ENCODE measurements at places on chromosomes 1 and 21. TPM values are rescaled to one million over a fixed set of nuclear protein-coding genes. Genes with fewer than 3 reads are reported as not detected.

GRCh38 chr1:99704356-99704816 lies 58.5 kb downstream of the PALMD start:
- H3K4me3 ChIP-seq: no peak overlapping the region
- H3K4me1 ChIP-seq: no peaks in the 10 kb centered on the region
- H3K27me3 ChIP-seq: no peaks in the 10 kb centered on the region
- DNase-seq: no peak
- H3K27ac ChIP-seq: no peak overlapping the region
- no peaks in the 10 kb centered on the region for H3K36me3 ChIP-seq

DNA sequence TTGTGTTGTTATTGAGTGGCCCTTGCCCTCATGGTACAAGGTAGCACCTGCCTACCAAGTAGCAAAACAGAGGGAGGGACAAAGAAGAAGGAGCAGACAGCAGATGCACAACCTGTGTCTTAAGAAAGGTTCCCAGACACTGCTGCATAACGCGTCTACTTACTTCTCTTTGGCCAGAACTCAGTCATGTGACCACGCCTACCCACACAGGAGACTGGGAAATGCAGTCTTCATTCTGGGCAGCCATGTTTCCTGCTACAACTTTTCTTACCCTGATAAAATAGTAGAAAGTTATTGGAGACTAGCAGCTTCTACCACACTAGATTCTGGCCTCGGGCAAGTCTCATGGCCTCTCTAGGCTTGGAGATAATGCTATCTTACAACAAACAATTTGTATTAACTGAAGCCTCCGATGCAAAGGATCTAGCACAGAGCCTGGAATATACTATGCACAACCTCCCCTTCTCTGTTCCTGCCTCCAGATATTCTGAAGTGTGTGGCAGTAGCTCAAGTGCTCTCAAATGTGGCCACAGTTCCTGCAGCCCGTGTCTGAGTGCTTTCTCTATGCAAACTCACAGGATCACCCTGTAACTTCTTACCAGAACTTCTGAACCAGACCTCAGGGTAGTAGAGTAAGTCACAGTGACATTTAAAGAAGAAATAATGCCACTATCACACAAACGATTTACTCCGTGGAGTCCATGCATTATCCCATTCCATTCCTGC lies 34.1 kb upstream of the BTG2 start:
- peak; percentile 62 for DNase-seq
- H3K4me1 ChIP-seq: peaks cover 13% of the 10 kb centered on the region
- H3K27me3 ChIP-seq: no peaks in the 10 kb centered on the region
- H3K4me3 ChIP-seq: no peak overlapping the region
- H3K36me3 ChIP-seq: no peaks in the 10 kb centered on the region

GRCh38 chr1:160862203-160863060 lies at the start of gene CD244:
CD244 (minus strand) TSS chr1:160862887; CDS start chr1:160862677, 210 bp downstream.
- H3K36me3 ChIP-seq: no peaks in the 10 kb centered on the region
- H3K27me3 ChIP-seq: no peaks in the 10 kb centered on the region

DNA sequence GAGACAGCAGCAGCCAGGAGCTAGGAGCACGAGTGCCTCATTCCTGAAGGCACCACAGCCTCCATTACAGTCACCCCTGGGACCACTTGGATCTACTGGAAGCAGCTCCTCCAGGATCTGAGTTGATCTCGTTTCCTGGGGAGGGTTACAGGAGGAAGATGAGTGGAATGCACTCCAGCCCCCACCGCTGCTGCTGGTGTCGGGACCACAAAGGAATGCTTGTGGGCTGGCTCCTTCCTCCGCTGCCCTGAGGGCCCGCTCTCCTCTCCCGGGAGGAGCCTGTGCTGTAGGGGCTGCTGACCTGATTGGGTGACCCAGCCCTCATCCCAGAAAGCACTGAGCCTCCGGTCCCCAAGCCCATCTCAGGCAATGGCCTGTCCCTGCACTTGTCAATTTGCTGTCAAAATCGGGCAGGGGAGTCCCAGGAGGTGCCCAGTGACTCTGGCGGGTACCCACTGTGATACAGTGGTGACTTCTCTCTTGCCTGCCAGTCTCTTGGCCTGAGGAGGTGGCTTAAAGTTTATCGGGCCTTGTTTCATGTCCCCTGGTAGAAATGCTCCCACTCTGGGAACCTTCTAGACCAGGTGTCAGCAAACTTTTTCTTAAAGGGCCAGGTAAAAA lies 23.1 kb downstream of the IL10RB start:
- H3K27ac ChIP-seq: no peak overlapping the region
- H3K36me3 ChIP-seq: no peaks in the 10 kb centered on the region
- no peak for DNase-seq
- H3K27me3 ChIP-seq: no peaks in the 10 kb centered on the region
- no peak overlapping the region for H3K4me3 ChIP-seq
- peaks cover 13% of the 10 kb centered on the region for H3K4me1 ChIP-seq

DNA sequence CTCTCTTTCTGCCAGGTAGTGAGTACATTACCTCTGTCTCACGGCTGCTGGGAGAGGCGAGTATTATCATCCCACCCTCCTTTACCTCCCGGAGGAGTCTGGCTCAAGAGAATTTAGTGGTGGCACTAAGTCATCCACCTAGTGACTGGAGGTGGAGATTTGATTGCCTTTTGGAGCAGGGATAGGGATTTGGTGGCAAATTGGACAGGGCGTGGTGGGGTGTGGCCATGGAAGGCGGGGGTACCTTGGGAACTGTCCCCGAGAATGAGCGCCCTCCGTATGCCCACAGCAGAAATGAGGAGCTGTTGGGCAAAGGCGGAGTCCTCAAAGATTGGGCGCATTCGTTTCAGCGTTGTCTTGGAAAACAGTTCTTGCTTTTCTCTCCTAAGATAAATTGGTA lies 32.1 kb upstream of the HMGN1 start:
- no peaks in the 10 kb centered on the region for H3K36me3 ChIP-seq
- H3K27me3 ChIP-seq: no peaks in the 10 kb centered on the region
- no peak for DNase-seq
- peak overlapping the region; percentile 45 for H3K4me3 ChIP-seq

- H3K27me3 ChIP-seq: no peaks in the 10 kb centered on the region
- H3K36me3 ChIP-seq: no peaks in the 10 kb centered on the region
- DNase-seq: no peak
These were observed 15.1 kb upstream of the DUSP10 start for GRCh38 chr1:221756830-221757551.

GRCh38 chr1:182972829-182973228 lies 19.9 kb upstream of the SHCBP1L start:
- peaks cover 88% of the 10 kb centered on the region for H3K4me1 ChIP-seq
- H3K36me3 ChIP-seq: no peaks in the 10 kb centered on the region
- H3K4me3 ChIP-seq: no peak overlapping the region
- H3K27me3 ChIP-seq: no peaks in the 10 kb centered on the region

- no peak overlapping the region for H3K27ac ChIP-seq
- no peaks in the 10 kb centered on the region for H3K27me3 ChIP-seq
- no peaks in the 10 kb centered on the region for H3K36me3 ChIP-seq
- no peak overlapping the region for H3K4me3 ChIP-seq
These were observed 182.3 kb upstream of the GREM2 start for GRCh38 chr1:240794046-240794843.

DNA sequence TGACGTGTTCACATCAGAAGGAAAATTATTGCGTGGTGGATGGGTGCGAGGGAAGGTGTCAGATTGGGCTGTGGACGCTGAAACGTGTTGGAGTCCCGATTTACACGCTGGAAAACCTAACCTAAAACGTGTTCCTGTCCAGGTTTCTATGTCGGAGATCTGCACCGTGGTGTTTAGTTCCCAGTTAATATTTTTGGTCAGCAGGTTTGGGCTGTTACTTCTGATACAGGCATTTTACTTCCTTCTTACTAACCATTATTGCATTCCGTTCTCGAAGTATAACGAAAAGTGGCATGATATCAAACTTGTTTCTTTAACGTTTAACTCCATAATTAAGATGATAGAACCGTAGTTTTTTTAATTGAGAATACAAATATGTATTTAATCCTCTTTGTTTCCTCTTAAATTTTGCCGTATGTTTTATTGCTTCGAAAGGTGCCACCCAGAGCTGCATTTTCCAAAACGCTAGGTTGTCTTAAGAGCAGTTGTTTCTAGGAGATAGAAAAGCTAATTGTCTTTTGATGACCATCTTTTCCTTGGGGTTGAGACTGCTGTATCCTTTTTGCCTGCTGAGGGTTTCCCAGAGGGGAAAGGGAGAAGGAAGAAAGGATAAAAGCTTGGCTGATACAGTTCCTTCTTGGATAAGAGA lies 1.3 kb downstream of the ADARB1 start:
- DNase-seq: no peak
- H3K27me3 ChIP-seq: no peaks in the 10 kb centered on the region
- peak overlapping the region; percentile 63 for H3K27ac ChIP-seq
- peak overlapping the region; percentile 80 for H3K4me3 ChIP-seq
- no peaks in the 10 kb centered on the region for H3K36me3 ChIP-seq

- H3K27ac ChIP-seq: no peak overlapping the region
- DNase-seq: no peak
- H3K4me1 ChIP-seq: 0 out of 2 replicates have a peak, but pooled peaks cover 4% of the 10 kb centered on the region
These were observed 34.6 kb downstream of the CLIC4 start for GRCh38 chr1:24779689-24780464.

SFN gene
- total RNA-seq: 22.1 TPM

MYOG gene
- not detected for total RNA-seq

FAM72D gene
- 5.9 TPM for total RNA-seq
